ENCODE measurements at places on chromosomes 7 and 10.
A peak's percentile ranks its signal among the peaks of the same experiment; 100 is the strongest.

DNA sequence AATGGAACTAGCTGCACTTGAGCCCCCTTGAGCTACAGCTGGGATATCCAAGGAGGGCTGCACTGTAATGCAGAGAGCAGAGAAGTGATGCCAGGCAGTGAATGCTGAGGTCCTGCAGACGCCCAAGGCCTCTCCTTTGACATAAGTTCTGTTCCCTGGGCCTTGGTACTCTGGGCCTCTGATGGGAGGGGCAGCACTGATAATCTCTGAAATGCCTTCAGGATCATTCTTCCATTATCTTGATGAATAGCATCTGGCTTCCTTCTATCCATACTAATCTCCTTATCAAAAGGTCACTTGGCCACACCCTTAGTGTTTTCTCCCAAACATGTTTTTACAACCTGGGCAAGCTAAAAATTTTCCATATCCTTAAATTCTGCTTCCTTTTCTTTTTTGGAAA lies 6.9 kb downstream of the GRB10 start:
- no peak for DNase-seq

DNA sequence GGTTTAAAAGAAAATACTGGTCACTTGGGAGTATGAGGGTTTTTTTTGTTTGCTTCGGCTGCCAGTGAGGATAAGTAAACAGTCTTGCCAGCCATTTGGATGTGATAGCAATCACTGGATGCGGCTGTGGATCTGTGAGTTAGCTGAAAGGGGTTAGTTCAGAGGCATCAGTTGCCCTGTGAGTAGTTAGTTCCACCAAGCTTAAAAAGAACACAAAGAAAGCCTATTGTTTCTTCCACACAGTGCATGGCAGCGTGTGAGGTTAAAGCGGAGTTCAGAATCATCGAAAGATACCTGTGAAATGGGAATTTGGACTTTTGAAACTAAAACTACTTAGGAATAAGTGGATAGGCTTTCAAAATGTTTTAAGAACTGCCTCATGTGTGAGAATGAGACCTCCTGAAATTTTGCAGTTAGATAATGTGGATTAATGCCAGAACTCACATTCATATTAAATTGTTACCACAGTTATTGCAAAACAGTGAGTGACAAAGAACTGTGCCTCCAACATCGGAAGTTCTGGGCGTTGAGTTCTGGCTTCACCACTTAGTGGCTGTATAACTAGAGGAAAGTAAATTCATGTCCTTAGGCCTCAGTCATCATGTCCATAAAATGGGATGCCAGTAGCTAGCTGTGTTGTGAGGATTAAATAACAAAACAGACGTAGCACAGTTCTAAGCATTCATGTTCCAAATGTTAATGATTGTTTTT lies 31.3 kb downstream of the KIAA1217 start:
- DNase-seq = peak; percentile 45

DNA sequence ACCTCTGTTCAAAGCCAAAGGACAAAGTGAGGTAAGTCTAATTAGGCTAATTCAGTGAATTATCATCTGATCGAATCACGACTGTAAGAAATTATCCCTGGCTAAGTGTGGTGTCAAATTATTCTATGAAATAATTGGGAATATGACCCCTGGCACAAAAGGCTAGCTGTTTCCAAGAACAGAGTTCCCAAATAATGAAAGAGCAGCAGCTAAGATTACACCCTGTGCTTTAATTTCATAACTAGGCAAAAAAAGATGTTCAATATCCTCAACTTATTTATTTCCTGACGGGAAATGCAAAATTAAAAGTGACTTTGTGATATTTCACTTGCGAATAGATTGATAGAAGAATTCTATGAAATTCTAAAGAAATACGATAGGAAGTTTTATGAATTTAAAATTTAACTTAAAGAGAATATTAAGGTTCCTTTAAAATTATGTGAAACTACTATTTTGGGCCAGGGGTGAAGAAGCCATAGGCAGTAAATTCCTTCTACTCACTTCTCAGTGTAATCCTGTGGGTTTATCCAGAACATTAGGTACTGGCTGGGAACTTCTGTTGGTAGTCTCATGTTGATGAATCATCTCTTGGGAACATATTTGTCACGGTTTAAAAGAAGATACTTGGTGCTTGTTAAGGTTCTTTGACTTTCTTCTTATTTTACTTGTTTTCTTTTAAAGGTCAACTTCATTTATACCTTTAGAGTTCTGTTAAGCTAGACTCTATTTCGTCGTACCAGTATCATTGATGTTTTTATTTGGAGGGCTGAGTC lies 148.5 kb downstream of the POLR1F start:
- peak; percentile 12 for DNase-seq

DNA sequence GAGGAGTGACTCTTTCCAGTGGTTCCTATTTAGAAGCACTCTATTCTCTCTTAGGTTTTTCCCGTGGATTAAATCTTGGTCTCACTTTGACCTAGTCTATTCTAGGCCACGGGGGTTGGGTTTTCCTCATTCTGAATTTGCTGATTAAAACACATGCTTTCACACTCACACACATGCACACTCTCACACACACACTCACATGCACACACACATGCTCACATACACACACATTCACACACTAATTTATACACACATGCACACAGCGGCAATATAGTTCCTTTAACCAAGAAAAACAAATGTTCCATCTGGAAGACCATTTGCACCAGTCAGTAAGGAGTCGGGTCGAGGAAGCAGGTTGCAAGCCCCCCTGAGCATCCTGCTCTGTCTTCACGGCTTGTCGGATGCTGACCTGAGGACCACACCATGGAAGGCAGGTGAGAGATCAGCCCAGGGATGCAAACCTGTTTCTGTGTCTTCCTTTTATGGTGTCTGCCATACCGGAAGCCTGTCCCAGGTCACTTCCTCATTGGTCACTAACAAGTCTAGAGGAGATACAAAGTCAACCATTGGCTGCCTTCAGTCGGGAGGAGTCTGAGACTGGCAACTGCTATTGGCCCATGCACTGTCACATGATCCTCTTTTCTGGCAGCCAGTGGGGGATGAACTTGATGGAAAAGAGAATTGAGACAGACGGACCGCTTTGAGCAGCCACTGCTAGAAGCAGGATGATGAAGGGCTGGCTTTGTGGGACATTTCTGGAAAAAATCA lies 330.8 kb downstream of the FGFR2 start:
- DNase-seq = no peak

DNA sequence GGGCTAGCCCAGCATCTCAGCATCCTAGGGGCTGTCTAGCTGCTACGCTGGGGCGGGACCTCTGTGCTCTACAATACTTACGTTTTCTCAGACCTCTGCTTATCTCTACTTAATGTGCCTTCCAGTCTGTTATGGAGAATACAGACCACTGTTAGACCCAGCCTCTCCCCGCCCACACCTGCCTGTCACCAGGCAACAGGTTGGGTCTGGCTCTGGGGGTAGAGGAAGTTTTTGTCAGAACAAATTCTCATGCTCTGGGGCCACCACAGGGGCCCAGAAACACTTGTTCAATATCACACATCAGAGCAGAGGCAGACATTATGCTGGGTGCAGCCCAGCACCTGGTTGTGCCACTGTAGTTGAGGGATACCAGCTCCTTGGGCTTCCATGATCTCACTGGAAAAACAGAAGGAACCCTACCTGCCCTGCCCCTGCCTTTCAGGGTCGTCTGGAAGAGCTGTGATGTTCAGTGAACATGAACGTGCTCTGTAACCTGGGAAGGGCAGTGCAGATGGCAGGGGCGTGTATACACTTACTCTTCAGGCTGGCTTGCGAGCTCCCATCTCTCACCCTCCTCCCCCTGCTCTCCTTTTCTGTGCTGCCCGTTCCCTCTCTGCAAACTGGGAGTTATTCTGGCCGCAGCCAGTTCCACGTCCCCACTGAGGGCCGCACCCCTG lies 135.2 kb upstream of the PODXL start:
- DNase-seq = no peak

- DNase-seq = peak; percentile 91
Observed at GRCh38 chr10:44911081-44911540, at the start of gene TMEM72. Gene TMEM72 (plus strand): TSS chr10:44911337. CDS start chr10:44911513, 176 bp downstream.

DNA sequence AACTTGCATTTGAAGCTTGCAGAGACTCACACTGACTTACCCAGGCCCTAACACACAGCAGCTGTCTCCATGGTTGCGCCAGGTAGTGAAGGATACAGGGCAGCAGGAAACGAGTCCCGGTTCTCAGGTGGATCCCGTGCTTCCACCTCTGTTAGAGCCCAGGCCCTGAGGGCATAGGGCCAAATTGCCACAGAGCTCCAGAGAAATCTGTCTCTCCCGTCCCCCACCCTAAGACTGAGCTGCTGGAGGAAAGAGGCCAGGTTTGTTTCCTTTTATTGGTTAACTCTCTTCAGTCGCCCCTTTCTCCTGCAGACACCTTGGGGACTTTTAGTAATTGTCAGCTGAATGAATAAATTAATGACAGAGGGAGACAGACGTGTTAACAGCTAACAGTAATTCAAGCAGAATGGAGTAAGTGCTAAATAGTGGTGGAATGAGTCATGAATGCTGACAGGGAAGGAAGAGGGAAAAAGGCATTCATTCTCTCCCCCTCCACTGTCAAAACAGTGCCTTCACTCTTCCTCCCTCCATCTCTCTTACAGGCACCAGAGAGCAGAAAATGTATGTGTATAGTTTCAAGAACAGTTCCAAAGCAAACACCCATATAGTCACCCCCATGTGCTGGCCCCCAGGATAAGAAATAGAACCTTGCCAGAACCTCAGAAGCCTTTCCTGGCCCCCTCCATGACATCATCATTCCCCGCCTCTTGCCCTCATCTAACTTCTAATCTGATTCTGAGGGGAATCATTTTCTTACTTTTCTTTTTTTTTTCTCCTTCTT lies 16.8 kb upstream of the DLG5 start:
- peak; percentile 98 for DNase-seq

- DNase-seq = no peak
Observed at GRCh38 chr10:132168571-132169030, 18.1 kb upstream of the DPYSL4 start.

DNA sequence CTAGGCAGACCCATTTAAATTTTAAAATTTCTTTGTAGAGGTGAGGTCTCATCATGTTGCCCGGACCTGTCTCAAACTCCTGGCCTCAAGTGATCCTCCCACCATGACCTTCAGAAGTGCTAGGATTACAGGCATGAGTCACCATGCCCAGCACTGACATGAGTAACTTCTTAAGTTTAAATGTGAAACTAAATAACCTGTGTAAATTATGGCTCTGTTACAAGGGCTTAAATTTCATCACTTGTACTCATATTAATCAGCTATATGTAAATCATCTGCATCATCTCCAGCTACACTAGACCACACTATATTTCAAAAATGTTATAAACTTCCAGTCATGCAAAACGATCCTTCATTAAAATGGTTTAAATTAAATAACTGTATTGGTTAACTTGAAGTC lies 56.1 kb downstream of the ATAD1 start:
- DNase-seq = peak; percentile 35

DNA sequence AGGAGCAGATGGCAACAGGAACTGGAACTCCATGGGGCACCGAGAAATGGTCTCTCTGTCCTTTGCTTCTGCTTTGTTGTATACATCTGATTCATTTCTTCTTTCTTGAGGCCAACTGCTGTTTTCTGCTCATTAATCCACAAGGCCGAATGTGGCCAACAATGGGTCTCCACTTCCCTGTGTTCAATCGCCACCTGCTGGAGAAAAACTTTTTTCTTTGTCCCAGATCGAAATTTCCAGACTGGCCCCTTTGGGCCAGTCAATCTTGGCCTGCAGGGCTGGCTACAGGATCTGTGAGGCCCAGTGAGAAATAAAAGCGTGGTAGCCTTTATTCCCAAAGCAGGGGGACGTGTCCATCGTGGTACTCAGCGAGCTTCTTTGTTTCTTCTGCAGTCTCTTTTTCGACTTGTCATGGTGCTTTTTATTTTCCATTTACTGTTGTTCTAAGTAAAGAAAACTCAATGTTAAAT lies 58.8 kb downstream of the PARP12 start:
- DNase-seq = peak; percentile 79

DNA sequence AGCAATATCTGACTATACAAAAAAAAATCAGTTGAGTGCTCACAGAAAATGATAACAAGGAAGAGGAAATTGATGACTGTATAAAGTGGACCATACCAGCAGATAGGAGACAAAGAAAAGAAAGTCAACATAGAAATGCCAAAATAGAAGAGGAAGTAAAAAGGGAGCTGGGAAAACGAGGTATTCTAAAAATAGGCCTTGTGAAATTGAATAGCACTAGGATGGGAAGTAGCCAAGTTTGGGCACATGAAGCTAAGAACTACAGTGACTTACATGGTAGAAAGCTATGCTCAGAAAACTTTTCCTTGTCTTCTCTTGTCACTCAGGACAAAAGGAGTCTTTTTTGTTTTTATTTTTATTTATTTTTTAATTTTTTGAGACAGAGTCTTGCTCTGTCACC lies 76.2 kb upstream of the APBB1IP start:
- no peak for DNase-seq

DNA sequence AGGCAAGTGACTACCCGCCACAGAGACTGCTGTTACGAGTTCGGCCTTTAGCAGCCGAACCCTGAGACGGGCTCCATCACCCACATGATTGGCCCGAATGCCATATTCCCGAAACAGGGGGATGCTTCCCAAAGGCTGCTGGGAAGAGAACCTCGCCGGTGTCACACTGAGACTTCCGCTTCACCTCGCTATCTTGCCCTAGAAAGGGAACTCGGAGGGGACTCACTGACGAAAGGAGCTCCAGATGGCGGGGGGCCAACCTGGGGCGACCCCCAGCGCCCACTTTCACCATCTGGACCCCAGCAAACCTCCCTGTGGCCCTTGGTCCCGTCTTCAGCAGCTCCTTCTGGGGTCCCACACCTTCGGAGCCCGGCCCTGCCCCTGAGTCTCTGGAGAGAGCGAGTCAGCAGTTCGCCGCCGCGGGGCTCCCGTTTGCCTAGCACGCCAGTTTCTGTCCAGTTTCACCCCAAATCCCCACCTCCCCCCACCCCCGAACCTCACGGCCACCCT lies 529 bp downstream of the HPS1 start:
- peak; percentile 54 for DNase-seq

GRCh38 chr10:27547047-27547446 lies 42.9 kb downstream of the RAB18 start:
- no peak for DNase-seq

GRCh38 chr10:47257396-47258120 lies 42.4 kb upstream of the GDF10 start:
- DNase-seq = no peak

- DNase-seq = peak; percentile 87
Observed at GRCh38 chr10:3045471-3046209, 21.7 kb upstream of the PFKP start.

DNA sequence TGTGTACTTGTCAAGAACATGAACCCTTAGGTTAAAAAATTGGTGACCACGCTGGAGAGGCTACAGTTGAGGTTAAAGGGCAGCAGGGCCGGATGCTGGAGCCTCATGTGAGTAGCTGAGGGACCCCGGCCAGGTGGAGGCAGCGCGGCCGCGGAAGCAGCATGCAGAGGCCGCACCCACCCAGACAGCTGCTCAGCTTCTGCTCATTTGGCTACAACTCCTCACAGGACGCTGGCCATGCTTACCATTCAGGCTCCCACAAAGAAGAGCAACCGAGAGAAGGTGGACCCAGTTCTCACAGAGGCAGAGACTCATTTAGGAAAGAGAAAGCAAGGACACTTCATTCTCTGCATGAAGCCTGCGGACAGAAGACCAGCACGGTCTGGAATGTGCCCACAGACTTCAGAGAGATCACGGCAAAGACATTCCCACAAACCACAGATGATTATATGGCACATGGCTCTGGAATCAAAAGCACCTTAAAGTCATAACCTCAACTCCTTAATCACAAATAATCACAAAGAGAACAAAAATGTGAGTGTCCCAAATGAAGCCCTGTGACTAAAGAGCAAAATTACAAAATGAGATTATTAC lies 94.4 kb downstream of the VOPP1 start:
- DNase-seq = peak; percentile 5

GRCh38 chr7:50146692-50147091 lies 53.6 kb upstream of the ZPBP start:
- no peak for DNase-seq
